ENCODE measurements at places on chromosomes 12 and 14. TPM values are rescaled to one million over a fixed set of nuclear protein-coding genes. Genes with fewer than 3 reads are reported as not detected.

GRCh38 chr14:101230851-101231550, 327.5 kb upstream of the RTL1 start:
- no peak overlapping the region for H3K27ac ChIP-seq
- no peak for DNase-seq
- H3K36me3 ChIP-seq = no peaks in the 10 kb centered on the region
- H3K4me3 ChIP-seq = no peak overlapping the region
- no peaks in the 10 kb centered on the region for H3K27me3 ChIP-seq
- no peaks in the 10 kb centered on the region for H3K4me1 ChIP-seq

Gene TAS2R30
- total RNA-seq = 3.5 TPM

DNA sequence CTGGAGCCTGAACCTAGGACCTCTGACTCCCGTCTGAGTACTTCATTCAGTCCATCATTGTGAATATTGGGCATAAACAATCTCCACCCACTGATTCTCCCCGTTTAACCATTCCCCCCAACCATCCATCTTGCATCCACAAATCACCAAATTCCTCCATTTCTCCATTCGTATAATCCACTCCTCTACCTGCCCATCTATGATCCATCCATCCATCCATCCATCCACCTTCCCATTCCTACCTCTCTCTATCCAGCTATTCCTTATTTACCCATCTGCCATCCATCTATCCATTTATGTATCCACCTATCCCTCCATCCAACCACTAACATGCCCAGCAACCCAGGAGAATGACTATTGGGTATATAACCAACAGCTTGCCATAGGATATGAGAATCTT, 87.5 kb downstream of the CALM1 start:
- no peak overlapping the region for H3K27ac ChIP-seq
- no peaks in the 10 kb centered on the region for H3K27me3 ChIP-seq
- no peaks in the 10 kb centered on the region for H3K36me3 ChIP-seq
- H3K4me1 ChIP-seq = peaks cover 4% of the 10 kb centered on the region
- no peak overlapping the region for H3K4me3 ChIP-seq

DNA sequence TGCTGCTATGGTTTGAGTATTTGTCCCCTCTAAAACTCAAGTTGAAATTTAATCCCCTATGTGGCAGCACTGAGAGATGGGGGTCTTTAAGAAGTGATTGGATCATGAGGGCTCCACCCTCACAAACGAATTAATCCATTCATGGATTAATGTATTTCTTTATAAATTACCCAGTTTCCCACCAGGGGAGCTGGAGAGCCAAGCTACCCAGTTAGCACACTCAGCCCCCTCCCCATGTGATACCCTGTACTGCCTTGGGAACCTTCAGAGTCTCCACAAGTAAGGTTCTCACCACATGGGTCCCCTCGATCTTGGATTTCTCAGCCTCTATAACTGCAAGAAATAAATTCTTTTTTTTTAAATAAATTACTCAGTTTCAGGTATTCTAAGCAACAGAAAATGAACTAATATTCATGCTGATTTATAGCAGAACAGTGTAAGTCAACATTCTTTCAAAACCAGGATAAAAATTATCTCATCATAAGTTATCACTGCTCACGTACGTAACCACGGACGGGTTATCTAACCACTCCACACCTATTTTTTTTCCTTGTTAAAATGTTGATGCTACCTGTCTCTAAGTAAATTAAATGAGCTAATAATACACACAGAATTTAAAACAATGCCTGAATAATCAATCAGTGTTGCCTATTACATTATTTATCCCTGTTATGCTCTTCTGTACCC, 3.6 kb downstream of the NAP1L1 start:
- peak; percentile 41 for DNase-seq
- H3K27ac ChIP-seq = no peak overlapping the region
- no peak overlapping the region for H3K4me3 ChIP-seq
- no peaks in the 10 kb centered on the region for H3K27me3 ChIP-seq
- H3K36me3 ChIP-seq = peaks cover 31% of the 10 kb centered on the region

Gene IAPP
- total RNA-seq = not detected

DNA sequence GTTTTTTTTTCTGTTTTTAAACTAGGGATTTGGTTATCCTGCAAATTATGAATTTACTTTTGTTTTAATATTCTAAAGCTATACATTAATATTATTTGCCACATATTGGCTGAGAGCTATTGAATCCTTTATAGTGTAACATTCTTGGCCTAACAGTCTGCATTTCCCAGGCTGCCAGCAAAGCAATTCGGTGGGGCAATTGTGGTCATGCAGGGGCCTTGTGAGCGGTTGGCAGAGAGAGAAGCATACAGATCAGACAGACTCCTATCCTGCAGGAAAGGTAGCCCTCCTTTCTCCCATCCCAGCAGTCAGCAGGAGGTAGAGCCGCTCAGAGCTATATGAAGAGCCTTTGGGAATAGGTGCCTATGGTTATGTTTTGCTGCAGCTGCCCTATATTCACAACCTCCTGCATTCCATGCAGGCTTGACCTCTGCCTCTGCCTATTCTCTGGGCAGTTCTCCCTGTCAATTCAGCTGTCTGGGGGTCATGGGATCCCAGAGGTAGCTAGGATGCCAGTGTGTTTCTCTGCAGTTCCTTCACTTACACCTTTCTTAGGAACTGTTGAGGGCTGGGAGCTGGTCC, 144.7 kb downstream of the GPHN start:
- no peaks in the 10 kb centered on the region for H3K36me3 ChIP-seq
- H3K4me1 ChIP-seq = no peaks in the 10 kb centered on the region
- no peak overlapping the region for H3K27ac ChIP-seq
- no peaks in the 10 kb centered on the region for H3K27me3 ChIP-seq

Gene RAB15
- total RNA-seq = 26.9 TPM
